CD4-positive, alpha-beta T cell treated with Interleukin-21 for 1 hour (primary cell): ENCODE measurements at places on chromosomes 6 and 20.

GRCh38 chr6:134373282-134373922, 55.5 kb upstream of the SGK1 start:
- DNase-seq: peak; percentile 24

GRCh38 chr6:161195386-161195785, 78.5 kb downstream of the AGPAT4 start:
- DNase-seq: no peak

DNA sequence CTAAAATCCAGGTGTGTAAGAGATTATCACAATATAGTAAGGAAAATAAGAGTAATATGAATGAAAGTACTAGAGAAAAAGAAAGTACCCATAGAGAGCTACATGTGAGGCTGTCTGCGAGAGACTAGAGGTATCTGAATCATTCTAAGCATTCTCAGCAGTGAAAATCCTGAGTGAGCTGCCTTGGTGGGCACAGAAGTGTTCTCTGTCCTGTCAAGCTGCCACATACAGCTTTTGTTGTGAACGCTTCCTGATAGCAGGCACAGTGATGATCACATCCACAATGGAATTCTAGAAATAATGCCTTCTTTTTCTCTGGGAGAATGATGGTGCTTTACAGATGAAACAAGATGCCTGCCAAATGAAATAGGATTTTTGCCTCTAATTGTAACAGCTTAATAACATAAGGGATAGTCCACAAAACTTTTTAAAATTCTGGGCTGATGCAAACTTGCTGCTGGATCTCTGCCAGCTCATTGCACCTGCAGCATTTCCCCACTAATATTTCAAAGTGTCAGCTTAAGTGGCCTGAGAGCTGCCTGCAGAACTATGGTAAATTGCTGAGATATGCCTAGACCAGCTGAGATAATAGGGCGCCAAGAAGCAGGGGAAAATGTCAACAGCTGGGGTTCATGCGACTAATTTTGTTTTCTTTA, 620.5 kb downstream of the DOK5 start:
- no peak for DNase-seq

DNA sequence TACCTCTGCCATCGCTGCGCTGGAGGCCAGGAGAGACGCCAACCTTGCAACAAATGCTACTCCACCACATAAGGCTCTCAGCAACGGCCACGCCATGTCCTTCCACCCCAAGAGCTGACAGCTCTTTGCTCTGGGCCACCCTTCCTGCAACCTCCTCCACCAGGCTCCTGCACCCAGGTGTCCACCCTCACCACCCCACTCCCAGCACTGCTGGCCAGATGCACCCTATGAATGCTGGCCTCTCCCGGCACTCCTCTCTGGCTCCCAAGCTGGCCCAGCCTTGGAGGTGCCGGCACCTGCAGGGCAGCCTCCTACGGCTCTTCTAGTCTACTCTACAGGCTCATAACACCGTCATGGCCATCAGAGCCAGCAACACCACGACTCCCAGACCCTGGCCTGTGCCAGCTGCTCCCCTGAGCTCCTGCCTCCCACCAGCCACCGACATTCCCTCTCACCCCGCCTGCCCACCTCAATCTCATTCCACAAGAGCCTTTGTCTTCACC, 11.2 kb downstream of the TAF4 start:
- DNase-seq: no peak

DNA sequence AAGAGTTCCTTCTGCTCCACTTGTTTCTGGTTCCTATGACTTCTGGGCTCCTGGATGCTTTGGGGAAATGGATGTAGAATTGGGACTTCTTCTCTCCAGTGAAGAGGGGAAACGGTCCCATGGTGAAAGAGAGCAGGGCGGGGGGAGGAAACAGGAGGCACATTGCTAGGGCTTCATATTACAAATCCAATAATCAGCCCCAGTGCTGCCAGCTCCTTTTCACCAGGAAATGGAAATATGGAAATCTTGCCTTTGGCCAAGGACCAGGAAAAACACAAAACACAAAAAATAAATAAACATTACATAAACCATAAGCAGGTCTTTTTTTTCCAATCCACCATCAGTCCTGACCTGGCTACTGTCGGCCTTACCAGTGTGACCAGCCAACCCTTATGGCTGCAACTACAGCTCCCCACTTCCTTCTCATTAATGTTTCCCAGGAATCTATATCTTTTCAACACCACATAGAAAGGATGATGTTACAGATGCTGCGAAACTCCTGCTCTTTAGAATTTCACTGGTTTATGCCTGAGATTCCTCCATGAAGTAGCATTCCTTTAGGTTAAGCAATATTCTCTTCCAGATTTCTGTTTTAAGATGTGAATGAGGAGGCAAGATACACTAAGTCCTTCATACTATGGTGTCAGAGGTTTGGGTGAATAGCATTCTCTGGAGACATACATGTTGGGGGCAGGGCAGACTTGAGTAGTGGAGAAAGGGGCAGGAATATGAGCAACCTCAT, 2.0 kb downstream of the PI3 start:
- no peak for DNase-seq

- peak; percentile 9 for DNase-seq
Observed at GRCh38 chr20:16517946-16518783, 55.1 kb downstream of the KIF16B start.

GRCh38 chr20:42366626-42367025, 748.4 kb upstream of the CHD6 start:
- no peak for DNase-seq
